Stimulated activated CD8-positive, alpha-beta memory T cell treated with anti-CD3 and anti-CD28 coated beads, Interleukin-7, amount 100 ng/mL, for 1 hour (primary cell): ENCODE measurements at places on chromosomes 3 and 15.

DNA sequence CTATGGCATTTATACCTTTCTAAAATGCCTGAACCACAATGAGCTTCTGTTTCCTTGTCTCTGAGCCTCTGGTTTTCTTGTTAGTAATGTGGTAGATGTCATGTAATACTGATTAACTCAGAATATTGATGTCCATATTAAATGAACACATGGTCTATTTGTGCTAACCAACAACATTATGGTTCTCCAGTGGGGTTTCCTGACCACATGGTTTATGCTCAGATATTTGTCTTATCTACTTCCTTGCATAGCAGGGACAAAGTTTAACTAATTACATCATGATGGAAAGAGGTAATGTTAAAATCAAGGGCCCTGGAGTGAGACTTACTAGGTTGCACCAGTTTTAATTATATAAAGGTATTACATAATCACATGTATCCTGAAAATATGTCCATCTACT is 62.6 kb upstream of the SCN10A start:
- DNase-seq: no peak

- DNase-seq: no peak
Measured at GRCh38 chr3:72265256-72266015, 480.5 kb upstream of the PROK2 start.

DNA sequence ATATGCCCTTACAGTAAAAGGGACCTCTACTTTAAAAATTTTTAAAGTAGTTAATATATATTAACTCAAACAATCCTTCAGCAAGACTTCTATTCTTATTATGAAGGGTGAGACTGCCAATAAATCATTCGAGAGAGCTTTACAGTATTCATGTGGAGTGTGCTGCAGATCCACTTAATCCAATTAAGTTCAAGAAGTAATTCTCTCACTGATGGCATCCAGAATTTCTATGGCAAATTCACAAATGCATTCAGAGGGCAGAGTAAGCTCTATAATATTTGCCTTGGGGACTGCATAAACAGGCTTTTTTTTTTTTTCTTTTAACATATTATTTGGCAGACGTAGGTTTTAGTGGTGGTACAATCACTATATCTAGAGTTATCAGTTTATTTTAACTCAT is 692.0 kb downstream of the NLGN1 start:
- DNase-seq: no peak

GRCh38 chr3:13136426-13136825 is 63.2 kb upstream of the IQSEC1 start:
- no peak for DNase-seq

GRCh38 chr3:168061332-168061996 is 34.3 kb downstream of the GOLIM4 start:
- DNase-seq: no peak

- DNase-seq: no peak
Measured at GRCh38 chr15:78358102-78358870, 18.1 kb downstream of the CRABP1 start.

DNA sequence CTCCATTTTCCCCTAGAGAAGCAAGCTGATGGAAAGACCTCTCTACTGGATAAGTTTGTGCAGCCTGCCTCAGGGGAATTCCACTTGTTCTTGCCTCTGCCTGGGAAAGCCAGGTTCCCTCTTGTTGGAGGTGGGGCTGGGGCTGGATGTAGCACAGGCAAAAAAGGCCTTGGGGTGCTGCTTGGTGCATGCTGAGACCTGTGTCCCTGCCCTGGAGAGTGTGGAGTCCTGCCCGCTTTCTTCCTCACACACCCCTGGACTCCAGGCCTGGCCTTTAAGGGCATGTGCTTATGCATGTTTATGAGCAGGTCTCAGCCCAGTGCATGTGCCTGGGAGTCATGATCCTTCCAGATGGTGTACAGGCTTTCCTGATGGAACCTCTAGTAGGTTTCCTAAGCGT is 23.5 kb upstream of the JMJD7 start:
- no peak for DNase-seq

DNA sequence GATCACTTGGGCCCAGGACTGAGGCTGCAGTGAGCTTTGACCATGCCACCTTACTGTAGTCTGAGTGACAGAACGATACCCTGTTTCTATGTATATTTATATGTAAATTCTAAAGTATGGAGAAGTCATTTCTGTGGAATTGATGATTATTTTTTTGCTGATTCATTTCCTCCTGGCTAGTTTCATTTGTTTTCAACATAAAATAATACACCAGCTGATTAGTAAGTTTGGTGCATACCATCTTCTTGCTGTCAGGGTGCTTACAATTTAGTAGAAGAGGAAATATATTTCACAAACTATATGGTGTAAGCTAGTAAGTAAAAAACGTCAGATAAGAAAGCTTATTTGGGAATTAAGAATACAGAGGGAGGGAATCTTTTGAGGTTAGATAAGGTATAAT is 36.0 kb downstream of the SLC25A26 start:
- DNase-seq: no peak

DNA sequence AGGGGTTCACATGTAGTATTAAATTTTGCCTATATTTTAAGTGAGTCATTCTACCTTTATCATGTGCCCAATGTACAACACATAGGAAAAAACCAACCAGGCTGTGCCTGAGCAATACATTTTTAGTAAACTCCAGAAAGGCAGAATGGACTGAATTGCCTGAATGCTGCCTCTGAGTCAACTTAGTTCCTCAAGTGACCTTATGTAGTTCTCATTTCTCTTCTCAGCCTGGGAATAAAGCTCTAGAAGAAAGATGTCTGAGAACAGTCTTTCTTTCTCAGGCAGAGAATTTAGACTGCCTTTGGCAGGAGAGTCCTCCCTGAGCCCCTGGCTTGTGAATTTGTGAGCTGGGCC is 13.0 kb downstream of the ST3GAL6 start:
- no peak for DNase-seq

DNA sequence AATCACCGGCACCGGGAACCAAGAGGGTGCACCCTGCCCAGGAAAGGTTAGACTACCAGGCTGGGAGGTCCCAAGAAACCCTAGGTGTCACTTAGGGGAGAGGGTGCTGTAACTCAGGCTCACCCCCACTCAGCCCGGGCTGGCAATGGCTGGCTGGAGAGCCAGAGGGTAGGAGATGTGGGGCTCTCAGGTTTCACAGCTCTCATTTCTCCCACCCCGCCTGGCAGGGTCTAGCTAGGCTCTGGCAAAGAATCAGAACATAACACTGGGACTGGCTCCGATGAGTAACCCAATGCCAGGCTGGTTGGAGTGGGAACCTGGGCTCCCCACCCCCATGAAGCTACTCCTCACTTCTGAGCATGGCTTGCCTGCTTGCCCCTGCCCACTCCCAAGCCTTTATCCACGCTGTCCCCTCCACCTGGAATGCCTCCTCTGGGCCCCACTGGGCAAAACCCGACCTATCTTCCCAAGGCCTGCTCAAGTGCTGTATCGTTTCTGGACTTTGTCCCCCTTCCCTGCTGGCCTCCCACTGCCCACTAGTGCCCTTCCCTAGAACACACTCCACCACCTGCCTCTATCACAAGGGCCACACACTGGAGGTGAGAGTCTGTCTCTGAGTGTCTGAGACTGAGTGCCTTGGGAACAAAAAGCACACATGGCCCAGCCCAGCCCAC is 2.0 kb downstream of the CIB2 start:
- no peak for DNase-seq

DNA sequence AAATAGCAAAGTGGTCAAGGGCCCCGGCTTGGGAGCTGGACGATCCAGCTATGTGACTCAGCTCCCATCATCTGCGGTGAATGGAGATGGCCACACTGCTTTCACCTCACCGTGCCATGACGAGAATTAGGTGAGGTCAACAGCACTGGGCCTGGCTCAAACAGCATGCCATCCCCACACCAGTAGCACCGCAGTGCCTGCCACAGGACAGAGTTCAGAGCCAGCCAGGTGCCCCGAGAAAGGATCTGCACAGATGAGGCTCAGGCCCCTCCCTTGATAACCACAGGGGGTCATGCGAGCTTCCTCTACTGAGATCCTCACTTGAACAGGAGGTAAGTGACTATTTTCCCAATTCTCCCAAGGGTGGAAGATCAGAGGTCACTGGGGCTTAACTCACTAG is 29.4 kb downstream of the ZXDC start:
- DNase-seq: no peak

DNA sequence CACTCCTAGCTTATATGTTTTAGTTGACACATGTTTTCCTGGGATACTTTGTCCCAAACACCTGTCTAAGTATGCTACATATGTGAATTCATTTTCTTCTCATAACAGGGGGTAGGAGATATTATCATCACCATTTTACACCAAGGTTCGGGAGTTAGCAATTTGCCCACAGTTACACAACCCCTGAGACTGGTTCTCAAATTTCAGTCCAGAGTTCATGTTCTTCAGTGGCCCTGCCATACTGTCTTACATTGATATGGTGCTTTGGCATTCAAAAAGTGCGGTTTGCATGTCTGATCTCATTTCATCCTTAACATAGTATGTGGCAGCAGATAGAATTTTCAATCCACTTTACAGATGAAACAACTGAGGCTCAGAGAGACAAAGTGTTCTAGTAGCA is 38.4 kb downstream of the ROBO2 start:
- no peak for DNase-seq

GRCh38 chr3:66443118-66443803 is 57.6 kb downstream of the LRIG1 start:
- no peak for DNase-seq

- no peak for DNase-seq
Measured at GRCh38 chr15:64844576-64845145, 2.9 kb downstream of the PLEKHO2 start.

DNA sequence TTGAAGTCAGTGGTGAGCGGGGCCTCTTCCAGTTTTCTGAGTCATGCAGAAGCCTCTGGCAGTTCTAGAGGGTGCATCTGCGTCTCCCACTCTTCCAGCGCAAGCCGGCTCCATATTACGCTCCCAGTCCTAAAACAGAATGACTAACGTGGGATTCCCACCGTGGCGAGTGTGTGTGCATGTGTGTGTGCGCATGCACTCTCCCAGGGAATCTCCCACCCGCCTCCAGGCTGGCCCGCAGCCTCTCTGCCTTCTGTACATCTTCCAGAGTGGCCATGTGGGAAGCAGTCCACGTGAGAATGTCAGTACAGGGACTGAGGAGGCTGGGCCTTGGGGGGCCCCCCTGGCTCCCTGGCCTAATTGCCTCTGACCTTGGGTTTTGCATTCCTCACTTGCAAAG is 87.7 kb downstream of the LSM3 start:
- no peak for DNase-seq

- no peak for DNase-seq
Measured at GRCh38 chr3:186746008-186746407, 28.8 kb downstream of the KNG1 start.

GRCh38 chr15:74920456-74920855 is 13.8 kb upstream of the FAM219B start:
- DNase-seq: no peak
